Mesenchymal stem cell (in vitro differentiated cells and primary cell): ENCODE measurements at places on chromosomes 5 and 9.
A peak's percentile ranks its signal among the peaks of the same experiment; 100 is the strongest.

DNA sequence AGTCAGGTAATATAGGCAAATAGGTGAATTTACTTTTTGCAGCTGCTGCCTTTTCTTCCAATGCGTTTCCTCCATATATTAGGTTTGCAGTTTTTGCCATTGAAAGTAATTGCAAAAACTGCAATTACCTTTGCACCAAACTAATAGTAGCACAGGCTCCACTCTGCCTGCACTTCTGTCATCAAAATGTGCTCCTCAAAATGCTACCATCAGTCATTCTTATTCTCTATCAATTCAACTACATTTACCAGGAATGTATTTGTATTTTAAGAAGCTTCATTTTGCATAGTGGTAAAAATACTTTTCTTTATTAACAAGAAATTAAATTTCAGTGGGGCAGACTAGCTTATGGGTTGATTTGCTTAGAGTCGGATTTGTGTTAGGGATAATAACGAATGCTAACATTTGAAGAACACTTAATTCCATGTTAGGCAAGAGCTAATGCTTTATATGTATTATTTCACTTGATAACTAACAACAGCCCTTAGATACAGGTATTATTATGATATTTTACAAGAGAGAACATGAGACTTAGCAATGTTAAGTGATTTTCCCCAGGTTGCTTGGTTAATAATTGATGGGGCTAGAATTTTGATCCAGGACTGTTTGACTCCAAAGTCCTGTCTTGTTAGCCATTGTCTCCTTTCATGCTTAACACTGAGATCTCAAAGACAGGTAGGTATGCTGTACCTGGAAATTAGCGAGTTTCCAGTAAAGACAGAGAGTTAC lies 300.4 kb downstream of the MAN2A1 start:
- H3K4me3 ChIP-seq = no peak overlapping the region
- no peak for DNase-seq
- H3K36me3 ChIP-seq = no peaks in the 10 kb centered on the region
- H3K27ac ChIP-seq = no peak overlapping the region
- H3K4me1 ChIP-seq = no peaks in the 10 kb centered on the region

DNA sequence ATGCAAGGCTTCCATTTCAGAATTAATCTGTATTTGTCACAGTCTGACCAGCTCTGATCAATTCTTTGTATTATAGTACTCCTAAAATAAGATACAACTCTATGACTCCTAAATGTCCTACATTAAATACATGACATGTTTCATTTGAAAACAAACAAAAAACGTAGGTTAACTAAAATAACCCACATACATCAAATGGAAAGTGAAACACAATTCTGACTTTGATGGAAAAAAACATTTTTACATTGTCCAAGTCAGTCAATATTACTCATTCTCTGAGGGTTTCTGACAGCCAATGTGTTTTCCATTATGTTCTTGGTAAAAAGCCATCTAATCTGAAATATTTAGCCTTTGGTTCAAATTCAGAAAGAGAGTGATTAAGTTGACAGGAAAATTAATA lies 8.7 kb downstream of the HMGCS1 start:
- no peak overlapping the region for H3K27ac ChIP-seq
- no peaks in the 10 kb centered on the region for H3K27me3 ChIP-seq
- no peak overlapping the region for H3K4me3 ChIP-seq
- H3K36me3 ChIP-seq = peaks cover 67% of the 10 kb centered on the region

DNA sequence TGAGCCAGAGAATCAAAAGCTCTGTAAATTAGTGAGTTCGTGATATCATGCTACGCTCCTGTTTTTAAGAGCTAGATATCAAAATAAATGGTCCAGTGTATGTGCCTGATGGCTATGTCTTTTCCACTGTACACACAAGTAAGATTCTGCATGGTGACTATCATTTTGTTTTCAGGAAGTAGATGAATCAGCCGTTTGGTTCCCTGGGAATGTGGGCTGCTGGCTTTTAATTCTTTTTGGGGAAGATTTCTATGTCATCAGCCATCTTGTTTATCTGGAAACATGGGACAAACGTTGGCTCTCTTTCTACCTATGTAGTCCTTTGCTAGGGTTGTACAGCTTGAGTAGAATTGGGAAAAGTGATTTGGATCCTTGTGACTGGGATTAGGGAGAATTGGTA lies 126.7 kb downstream of the GRIA1 start:
- H3K4me3 ChIP-seq = no peak overlapping the region
- no peak overlapping the region for H3K27ac ChIP-seq
- H3K4me1 ChIP-seq = no peaks in the 10 kb centered on the region
- DNase-seq = peak; percentile 41

GRCh38 chr9:89474939-89475338 lies 23.0 kb downstream of the SEMA4D start:
- no peaks in the 10 kb centered on the region for H3K27me3 ChIP-seq
- H3K36me3 ChIP-seq = peaks cover 20% of the 10 kb centered on the region
- H3K4me3 ChIP-seq = no peak overlapping the region
- no peak for DNase-seq

DNA sequence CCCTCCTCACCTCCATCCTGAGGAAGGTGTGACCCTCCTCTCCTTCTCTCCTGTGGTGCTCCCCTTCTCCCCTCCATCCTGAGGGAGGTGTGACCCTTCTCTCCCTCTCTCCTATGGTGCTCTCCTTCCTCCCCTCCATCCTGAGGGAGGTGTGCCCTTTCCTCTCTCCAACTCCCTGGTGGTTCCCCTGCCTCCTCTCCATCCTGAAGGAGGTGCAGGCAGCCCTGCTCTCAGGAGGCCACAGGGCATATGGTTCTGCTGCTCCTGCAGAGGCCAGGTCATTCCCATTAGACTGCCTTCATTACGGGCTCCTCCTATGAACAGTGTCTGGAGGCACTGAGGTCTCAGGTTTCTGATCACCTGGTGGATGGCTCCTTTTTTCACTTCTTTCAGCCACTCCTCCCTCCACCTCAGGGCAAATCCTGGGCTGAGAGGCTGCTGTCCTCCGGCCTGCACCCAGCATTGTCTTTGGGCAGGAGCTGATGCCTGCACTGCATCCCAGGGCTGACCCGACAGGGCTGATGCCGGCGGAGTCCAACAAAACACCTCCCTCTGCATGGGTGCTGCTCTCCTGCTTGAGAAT lies 197.1 kb downstream of the MED10 start:
- H3K4me3 ChIP-seq = no peak overlapping the region
- no peaks in the 10 kb centered on the region for H3K36me3 ChIP-seq
- DNase-seq = no peak
- H3K27me3 ChIP-seq = no peaks in the 10 kb centered on the region
- H3K4me1 ChIP-seq = no peaks in the 10 kb centered on the region

DNA sequence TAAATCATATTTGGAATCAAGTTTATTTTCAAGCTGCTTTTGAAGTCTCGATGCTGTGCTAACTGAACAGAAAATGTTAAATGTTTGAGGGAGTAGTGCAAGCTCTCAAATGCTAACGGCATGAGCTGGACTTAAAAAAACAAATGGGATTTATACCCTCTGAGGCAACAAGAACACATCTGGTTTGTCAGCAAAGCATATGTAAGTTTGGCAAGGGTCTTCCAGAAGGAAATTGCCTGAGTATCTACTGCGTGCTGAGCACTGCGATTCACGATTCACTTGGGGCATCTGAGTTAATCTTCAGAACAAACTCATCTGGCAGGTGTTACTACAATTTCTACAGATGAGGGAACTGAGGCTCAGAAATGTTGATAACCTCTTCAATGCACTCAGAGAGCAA lies 98.4 kb upstream of the C9orf72 start:
- DNase-seq = no peak
- peaks cover 3% of the 10 kb centered on the region for H3K4me1 ChIP-seq
- H3K4me3 ChIP-seq = no peak overlapping the region
- no peaks in the 10 kb centered on the region for H3K36me3 ChIP-seq

GRCh38 chr5:100313657-100314056 lies 221.5 kb upstream of the FAM174A start:
- H3K4me1 ChIP-seq = no peaks in the 10 kb centered on the region
- no peak overlapping the region for H3K27ac ChIP-seq
- no peaks in the 10 kb centered on the region for H3K36me3 ChIP-seq
- no peak for DNase-seq
- H3K4me3 ChIP-seq = no peak overlapping the region

- H3K4me3 ChIP-seq = no peak overlapping the region
- peak; percentile 34 for DNase-seq
- H3K36me3 ChIP-seq = no peaks in the 10 kb centered on the region
- H3K4me1 ChIP-seq = peaks cover under 1% of the 10 kb centered on the region
- H3K27me3 ChIP-seq = no peaks in the 10 kb centered on the region
Observed at GRCh38 chr9:37329576-37329975, 92.9 kb upstream of the GRHPR start.

DNA sequence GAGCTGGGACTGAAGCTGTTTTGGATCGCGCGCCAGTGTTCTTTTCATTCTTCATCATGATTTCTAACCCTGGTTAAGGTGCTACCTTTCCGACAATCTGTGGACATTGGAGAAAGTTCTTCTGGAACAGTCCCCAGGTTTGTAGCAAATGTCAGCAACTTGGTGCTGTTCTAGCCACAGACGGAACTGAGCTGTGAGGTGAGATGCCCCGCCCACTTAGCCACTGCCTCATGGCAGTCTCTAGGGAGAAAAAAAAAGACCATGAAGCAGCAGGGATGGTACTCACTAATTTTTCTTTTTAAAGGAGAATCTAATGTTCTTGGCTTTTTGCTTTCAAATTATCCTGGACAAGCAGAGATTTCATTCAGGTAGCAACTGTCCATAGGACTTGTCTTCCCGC lies 72.1 kb upstream of the STK32A start:
- H3K27me3 ChIP-seq = no peaks in the 10 kb centered on the region
- no peak overlapping the region for H3K27ac ChIP-seq
- H3K4me1 ChIP-seq = no peaks in the 10 kb centered on the region

DNA sequence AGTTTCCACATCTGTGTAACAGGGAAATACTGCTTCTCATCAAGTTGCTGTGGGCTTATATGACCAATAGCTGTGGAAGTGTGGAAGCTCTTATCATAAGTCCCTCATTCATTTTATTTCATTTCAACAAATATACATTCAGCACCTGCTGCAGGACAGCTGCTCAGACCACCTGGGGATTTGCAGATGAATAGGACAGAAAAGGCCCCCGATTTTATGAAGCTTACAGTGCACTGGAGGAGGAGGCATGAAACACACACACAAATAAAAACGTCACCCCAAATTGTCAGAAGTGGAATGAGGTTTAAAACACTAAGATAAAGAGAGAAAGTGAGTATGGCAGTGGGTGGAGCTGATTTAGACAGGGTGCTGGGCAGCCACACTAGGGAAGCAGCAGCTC lies 107.2 kb downstream of the DRD1 start:
- H3K4me1 ChIP-seq = no peaks in the 10 kb centered on the region
- H3K36me3 ChIP-seq = no peaks in the 10 kb centered on the region
- no peak overlapping the region for H3K27ac ChIP-seq
- no peak for DNase-seq
- H3K4me3 ChIP-seq = no peak overlapping the region
- H3K27me3 ChIP-seq = no peaks in the 10 kb centered on the region

- H3K4me1 ChIP-seq = peaks cover 8% of the 10 kb centered on the region
- peak overlapping the region; percentile 92 for H3K4me3 ChIP-seq
- H3K27me3 ChIP-seq = no peaks in the 10 kb centered on the region
- H3K27ac ChIP-seq = peak overlapping the region; percentile 85
- no peak for DNase-seq
Observed at GRCh38 chr5:95555553-95555952, 652 bp downstream of the ARSK start.

DNA sequence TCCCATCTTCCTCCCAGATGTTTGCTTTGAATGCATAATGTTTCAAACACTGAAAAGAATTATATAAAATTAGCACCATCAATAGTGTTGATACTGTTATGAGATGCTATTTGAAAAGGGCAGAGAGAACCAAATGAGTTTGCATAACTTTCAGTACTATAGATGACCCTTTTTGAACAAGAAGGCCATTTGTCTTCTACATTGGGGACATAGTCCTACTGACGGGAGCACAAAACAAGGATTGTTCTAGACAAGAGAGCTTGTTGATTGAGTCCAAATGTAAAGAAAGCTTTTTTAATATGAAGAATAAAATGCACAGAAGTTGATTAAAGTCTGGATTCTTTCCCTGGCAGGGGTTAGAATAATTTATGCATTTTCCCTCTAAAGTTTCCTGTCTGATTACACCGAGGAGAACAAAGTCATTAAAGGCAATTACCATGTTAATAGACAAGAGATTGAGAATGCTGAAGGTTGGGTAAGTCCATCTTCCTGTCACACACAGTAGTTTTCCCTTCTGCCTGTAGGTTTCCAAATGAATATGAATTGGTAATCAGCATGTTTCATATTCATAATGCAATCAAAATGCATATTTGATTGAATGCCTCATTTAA lies 32.8 kb upstream of the ADCY2 start:
- H3K27ac ChIP-seq = no peak overlapping the region
- peaks cover 14% of the 10 kb centered on the region for H3K27me3 ChIP-seq
- H3K36me3 ChIP-seq = no peaks in the 10 kb centered on the region
- H3K4me3 ChIP-seq = no peak overlapping the region
- no peaks in the 10 kb centered on the region for H3K4me1 ChIP-seq
- DNase-seq = no peak

- H3K27ac ChIP-seq = no peak overlapping the region
- H3K4me3 ChIP-seq = no peak overlapping the region
- no peaks in the 10 kb centered on the region for H3K27me3 ChIP-seq
- peaks cover 17% of the 10 kb centered on the region for H3K4me1 ChIP-seq
- no peak for DNase-seq
Observed at GRCh38 chr5:141632650-141633049, 4.0 kb downstream of the HDAC3 start.

DNA sequence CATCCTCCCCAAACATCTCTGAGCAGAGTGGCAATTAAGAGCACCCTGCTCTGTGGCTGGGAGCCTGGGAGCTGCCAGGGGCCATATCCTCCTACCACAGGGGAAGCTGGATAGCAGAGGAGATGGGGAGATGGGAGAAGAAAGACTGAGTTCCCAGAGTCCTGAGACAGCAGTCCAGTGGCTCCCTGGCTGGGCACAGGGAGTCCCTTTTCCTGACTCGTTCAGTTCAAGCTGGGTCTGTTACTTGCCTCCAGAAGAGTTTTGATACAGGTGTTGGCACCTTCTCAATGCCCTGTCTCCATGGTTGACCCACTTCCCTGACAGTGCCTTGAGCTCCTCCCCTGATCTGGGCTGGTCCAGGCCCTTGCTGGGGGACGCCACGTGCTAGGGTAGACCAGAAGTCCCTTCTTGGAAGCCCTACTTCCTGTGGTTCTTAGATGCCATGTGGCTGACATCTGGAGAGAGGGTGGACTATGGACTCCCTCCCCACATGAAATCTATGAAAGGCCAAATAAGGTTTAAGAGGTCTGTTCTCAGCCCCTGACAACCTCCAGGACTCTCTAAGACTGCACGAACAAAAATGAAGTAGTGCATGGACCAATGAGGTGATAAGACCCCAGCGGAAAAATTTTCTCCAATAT lies 166.2 kb downstream of the AUH start:
- no peaks in the 10 kb centered on the region for H3K36me3 ChIP-seq
- H3K4me1 ChIP-seq = peaks cover 28% of the 10 kb centered on the region
- H3K4me3 ChIP-seq = no peak overlapping the region
- no peak overlapping the region for H3K27ac ChIP-seq
- H3K27me3 ChIP-seq = no peaks in the 10 kb centered on the region
- no peak for DNase-seq
